ENCODE measurements at places on chromosomes 5 and 9. TPM values are rescaled to one million over a fixed set of nuclear protein-coding genes. Genes with fewer than 3 reads are reported as not detected.

The SHOC1 gene
- polyA plus RNA-seq: 0.11 TPM

- no peak for DNase-seq
These were observed 1.2 kb downstream of the PANK3 start for GRCh38 chr5:168578006-168578405.

DNA sequence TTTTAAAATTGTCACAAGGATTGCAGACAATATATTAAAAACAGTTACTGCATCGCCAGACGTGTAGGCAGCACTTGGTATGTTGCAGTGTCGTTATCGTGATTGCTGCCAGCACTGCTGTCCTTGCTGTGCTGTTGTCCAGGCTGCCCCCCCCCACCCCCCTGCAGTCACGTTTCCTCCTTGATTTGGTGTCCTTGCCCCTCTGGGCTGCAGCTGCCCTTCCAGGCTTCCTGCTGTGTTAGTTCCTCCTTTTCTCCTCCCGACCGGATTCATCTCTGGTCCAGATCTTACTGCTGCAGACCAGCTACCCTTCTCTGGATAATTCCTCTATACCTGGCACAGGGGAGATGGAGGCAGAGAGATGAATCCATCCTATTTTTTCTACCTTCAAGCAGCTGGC is 298.9 kb downstream of the TRIM32 start:
- no peak for DNase-seq

The TCF7 gene
- polyA plus RNA-seq: 2.6 TPM

The LCN1 gene
- polyA plus RNA-seq: not detected

DNA sequence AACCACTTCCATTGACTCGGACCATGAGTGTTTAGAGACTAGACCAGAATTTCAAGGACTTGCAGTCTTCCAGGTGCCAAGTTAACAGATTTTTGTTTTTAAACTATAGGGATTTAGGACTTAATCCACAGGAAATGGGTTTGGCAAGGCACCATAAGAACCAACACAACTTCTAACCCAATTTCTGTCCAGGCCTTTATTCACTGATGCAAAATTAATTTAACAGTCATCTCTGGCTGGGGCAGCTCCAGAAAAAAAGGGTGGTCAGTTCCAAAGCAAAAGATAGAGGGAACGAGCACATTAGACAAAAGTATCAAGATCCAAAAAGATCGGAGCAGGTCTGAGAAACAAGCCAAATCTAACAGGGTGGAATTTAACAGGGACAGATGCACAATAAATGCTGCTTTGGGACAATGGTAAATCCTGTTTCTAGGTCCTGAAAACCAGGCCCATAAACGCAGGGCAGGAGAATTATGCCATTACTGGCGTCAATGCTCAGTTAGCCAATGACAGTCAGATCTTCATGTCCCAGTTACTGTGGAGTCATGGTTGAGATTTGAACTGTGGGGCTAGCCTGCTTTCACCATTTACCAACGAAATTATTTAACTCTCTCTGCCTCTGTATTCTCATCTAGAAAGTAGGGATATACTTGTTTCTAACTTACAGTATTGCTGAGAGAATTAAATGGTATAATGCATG is 590.8 kb upstream of the BRINP1 start:
- DNase-seq: no peak

The PCDHGB6 gene
- 3.5 TPM for polyA plus RNA-seq

The GLRA1 gene
- polyA plus RNA-seq: not detected

DNA sequence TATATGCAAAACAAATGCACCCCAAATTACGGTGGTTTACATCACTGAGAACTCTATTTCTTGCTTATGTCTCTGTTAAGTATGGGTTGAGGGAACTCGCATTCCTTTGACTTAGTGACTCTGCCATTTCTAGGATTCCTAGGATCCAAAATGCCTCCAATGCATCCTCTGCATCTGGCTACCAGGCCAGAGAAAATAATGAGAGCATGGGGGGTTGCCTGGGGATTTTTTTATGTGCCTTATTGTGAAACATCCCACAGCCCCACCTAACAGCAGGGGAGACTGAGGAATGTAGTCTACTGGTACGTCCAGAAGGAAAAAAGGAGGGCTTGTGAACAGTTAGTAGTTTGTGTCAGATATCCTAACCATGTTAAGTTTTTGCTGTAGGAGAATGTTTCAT is 466.0 kb upstream of the ARRDC3 start:
- no peak for DNase-seq

GRCh38 chr5:158670201-158670600 is 429.5 kb downstream of the EBF1 start:
- DNase-seq: no peak

DNA sequence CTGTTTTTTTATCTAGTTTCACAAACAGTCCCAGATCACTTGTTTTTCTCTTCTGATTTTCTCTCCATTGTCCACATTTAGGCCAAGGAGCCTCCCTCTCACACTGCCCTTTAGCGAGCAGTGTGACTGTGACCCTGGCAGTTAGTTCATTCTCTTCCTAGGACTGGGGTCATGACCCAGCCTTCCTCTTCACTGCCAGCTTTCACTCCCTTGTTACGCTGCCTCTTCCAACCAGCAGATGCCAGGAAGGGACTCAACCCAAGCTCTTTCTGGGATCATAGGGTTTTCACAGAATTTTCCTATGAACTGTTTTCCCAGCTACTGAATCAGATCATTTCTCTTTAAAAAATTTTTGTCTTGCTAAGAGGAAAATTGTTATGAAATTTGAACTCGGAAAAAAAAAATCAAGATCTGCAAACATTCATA is 70.9 kb downstream of the LMNB1 start:
- no peak for DNase-seq

DNA sequence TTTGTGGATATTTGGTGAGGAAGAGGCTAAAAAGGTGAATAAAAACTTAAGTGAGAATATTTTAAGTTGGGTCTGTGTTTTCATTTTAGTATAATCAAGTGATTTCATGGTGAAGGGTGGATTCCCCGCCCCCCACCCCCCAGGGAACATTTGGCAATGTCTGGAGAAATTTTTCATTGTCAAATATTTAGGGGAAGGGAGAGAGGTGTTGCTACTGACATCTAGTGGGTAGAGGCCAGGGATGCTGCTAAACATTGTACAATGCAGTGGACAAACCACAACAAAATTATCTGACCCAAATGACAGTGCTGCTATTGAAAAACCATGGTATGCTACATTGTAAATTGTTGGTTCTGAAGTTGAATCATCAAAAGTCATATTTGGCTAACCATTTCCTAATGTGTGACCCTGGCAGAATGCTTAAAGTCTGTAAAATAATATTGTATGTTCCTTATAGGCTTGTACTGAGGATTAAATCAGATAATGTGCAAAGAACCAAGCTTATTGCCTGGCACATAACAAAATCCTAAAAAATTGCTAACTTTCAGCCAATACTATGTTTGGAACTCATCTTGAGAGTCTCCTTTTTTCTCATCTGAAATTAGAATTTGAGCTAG is 5.6 kb downstream of the C5orf24 start:
- no peak for DNase-seq

- DNase-seq: peak; percentile 22
These were observed 687 bp downstream of the LYSMD3 start for GRCh38 chr5:90528601-90529193.

DNA sequence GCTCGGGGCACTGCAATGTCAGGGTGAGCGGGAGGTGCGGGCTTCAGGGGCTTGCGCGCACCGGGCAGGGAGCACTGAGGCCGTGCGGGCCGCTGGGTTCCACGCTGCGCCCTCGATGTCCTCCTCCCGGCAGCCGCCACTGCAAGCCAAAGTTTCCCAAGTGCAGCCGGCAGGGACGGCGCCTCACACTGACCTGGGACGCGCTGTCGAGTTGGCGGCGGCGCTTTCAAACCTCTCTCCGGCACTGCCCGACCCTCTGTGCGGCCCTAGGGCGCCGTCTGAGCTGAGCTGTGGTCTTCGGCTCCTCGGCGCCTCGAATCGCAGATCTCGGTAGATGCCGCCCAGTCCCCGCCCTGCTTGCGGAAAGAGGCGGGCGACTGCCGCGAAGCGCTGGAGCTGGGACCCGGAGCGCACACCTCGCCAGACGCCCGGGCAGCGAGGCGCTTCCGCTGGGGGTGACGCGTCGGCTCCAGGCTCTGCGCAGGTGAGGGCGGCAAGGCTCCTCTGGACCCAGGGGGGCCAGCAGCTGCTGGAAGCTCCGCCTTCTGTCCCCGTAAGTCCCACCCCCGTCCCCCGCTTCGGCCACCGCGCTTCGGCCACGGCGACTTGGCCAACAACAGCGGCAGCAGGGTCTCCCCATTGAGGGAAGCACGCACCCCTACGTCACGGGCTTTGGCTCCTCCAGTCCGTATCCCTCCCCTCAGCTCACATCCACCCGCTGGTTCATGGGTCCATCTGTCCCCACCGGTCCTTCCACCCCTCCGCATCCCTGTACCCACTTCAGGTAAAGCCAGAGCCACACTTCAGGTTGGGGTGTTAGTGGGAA is at the start of gene ANKRD34B:
Gene ANKRD34B (minus strand): TSS at position 320 of the 826 bp plus-strand sequence. CDS start 10,261 bp downstream, outside the sequence.
- DNase-seq: no peak

- no peak for DNase-seq
These were observed 10.0 kb downstream of the LCP2 start for GRCh38 chr5:170287532-170287931.

Measured in forelimb muscle (tissue), 1 donor.